ENCODE measurements at places on chromosomes 13 and 19.
A peak's percentile ranks its signal among the peaks of the same experiment; 100 is the strongest.

- no peak for DNase-seq
These were observed 22.1 kb downstream of the COLGALT1 start for GRCh38 chr19:17577457-17578097.

DNA sequence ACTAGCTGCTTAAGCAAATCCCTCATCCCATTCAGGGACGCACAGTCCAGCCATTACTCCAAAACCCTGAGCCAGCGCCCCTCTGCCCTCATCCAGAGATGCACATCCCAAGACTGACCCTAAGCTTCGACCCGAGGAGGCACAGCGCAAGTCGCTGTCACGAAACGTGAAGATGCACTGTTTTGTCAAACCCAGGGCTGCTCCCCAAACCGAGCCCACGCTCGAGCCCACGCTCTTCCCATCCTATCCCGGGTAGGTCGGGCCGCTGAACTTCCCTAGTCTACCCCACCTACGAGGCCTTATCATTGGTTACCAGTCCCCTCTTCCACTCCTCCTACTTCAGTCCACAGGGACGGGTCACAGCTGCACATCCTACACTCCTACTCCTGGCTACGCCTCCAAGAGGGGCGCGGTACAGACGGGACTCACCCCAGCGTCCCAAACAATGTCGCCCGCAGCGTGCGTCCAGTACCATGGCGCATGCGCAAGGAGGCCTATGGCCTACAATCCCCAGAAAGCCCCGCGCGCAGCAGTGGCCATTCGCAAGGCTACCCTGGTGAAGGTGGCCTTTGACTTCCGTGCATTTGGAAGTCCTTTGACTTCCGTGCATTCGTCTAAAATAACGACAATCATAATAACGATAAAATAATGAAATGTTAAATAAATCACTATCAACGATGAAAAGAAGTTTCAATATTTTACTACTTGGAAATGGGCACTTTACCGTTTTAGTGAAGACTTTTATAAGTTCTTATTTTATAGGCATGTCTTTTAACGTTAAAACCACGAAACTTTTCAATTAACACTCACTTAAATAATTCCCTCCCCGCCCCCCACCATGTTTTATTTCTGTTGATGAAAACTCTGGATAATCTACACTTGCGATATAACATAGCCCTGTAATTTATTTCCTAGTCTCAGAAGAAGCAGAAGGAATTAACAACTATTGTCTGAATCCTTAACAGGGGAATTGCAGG is at the start of gene ZNF285:
Gene ZNF285, minus strand, starts transcription at position 470 of the 977 bp plus-strand sequence. CDS start 4,395 bp downstream, outside the sequence.
- peak; percentile 95 for DNase-seq

DNA sequence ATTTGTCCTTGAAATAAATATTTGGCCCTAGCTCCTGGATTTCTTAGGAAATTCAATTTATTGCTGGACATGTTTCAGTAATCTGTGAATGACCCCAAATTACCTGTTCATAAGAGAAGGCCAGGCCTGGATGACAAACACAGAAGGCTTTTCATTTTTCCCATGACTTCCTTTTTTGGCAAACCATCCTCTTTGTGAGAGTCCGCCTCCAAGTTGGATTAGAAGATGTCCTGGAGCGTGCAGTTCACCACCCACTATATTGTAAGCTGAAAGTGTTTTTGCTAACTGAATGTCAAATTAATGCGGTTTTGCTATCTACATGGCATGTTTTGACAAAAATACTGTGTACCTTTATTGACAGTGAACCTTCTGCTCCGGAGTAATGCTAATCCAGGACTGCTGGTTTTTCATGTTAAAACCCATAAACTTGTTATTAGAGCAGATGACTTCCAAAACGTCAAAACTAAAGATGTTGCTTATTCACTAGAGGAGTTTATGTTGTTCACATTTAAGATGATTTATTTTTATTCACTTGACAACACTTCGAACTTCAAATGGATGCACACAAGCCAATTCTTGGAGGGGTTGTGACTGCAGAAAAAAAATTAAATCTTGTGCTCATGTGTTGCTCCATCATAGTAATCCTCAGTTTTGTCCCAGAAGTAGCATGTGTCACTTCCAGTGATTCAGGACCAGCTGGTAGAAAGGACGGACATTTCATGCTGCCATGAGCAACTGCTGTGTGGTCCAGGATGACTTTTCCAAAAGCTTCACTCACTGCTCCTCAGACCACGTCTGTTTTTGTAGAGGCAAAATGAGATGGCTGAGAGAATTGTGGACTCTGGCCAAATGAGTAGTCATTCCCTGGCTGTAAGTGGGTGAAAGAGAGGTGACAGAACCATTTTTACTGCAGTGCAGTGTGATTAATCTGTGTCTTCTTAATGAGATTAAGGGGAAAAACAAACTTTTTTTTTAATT is 71.0 kb downstream of the ITGBL1 start:
- no peak for DNase-seq

GRCh38 chr19:4977299-4978174 is 8.6 kb downstream of the KDM4B start:
- DNase-seq: no peak

DNA sequence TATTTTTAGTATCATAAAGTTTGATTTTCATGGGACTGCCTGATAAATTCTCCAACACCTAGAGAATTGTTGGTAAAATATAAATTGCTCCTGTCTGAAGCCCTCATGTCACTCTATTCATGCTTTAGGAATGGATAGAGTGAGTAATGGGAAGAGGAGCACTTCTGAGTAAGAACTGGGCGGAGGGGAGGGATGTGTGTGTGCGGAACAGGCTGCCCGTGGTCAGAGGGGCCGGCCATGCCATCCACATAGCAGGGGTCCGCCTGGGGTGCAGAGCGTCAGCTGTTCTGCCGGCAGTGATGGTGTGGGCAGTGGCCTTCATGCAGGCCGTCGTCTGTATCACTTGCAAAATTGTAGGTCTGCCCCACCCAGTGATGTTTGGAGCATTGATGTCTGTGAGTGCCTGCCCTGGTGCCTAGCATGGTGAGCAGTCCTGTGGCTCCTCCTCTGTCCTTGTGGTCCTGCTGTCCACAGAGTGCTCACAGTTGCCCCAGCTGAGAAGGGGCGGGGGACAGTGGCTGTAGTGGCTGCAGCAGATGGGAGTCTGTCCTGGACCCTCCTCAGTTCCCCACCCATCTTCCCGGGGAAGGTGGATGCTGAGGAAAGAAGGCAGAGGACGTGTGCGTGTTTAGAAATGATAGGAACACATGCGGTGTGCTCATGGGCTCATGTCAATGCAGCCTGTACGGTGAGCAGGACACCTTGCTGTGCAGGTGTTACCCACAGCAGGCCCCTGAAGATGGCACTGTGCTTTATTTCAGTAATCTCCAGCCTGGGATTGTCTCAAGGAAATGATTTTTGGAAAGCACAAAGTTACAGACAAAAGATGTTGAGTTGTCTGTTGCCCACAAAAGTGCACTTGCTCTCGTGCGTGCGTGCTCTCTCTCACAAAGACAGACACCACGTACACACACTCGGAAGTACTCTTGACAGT is 49.4 kb upstream of the TEX29 start:
- DNase-seq: no peak

GRCh38 chr19:9885077-9885552 is 50.0 kb downstream of the PIN1 start:
- DNase-seq: peak; percentile 83

- no peak for DNase-seq
These were observed 3.5 kb upstream of the OBI1 start for GRCh38 chr13:78662467-78662866.

DNA sequence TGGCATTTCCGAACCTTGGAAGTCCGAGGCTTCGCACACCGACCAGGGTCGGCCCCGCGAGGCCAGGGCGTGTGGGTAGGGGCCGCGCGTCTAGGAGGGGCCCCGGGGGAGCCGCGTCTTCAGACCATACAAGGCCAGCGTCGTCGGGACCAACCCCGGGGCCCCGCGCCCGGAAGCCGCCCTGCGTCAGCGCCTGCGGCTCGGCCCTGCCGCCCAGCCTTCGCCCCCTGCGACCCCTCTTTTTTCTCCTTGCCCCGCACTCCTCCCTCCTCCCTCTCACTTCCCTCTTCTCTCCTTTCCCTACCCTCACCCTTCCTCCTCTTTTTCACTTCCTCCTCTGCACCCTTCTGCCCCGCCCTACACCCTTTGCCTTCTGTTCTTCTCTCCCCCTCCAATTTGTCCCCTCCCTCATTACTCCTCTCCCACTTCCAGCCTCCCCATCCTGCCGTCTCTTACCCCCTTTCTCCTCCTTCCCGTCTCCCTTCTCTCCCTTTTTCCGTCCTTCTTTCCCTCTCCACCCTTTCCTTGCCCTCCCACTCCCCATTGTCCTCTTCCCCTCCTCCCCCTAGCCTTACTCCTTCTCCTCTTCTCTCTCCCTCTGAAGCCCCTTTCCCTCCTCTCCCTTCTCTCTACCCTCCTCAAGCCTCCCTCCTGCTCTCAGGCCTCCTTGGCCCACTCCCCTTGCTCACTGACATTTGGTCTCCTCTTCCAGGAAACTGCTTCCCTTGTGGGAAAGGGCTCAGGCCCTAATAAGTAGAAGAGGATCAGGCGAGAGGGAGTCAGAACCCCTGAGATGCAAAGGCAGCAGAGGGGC is 2.2 kb upstream of the PLEKHG2 start:
- DNase-seq: no peak

- DNase-seq: no peak
These were observed 26.3 kb upstream of the KL start for GRCh38 chr13:32989942-32990341.

DNA sequence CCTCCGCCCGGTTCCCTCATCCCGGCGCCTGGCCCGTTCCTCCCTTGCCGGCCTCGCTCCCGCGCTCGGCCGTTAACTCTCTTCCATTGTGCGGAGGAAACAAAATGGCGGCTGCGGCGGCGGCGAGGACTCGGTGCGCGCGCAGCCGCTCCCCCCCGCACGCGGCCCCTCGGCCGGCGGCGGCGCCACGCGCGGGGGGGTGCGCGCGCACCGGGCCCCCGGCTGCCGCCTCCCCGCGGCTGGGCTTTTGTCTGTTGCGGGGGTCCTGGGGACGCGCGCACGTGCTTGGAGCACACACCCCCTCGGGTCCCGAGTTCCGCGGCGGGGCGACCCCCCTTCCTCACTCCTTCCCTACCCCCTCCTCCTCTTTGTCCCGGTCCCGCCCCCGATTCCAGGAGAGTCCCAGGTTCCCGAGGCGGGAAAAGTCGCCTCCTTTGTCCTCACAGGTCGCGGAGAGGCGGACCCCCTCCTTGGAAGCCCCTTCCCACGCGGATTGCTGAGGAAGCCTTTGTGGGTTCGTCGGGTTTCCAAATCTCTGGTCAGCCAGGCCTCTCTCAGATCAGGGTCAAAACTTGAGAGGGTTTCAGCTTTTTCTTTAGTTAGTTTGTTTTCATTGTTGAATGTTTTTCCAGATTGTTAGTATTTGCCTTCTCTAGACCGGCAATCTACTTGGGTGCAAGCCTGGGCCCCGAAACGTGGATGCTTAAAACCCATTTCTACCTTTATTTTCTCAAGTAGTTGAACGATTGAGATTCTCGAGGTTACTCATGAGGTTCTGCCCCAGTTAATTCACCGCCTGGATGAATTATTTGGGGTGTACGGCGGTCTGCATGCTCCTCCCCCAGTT is 687 bp downstream of the ILF3 start:
- DNase-seq: peak; percentile 77

GRCh38 chr13:52847322-52847681 is 1.1 kb downstream of the PCDH8 start:
- no peak for DNase-seq

DNA sequence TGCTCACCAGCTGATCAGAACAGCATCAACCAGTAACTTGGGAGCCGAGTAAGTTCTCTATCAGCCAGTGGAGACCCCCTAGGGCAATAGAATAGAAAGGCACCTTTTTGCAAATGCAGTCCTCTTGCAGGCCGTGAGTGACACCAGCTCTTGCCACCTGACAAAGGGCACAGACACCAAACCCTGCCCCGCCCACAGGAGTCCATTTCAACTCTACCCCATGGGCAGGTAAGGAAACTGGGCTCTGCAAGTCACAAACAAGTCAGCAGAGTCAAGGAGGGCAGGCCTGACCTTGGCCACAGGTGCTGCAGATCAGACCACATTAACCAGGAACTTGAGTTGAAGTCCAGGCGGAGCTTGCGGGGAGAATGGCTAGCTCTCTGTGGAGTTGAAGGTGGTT is 77.4 kb upstream of the SPATA13 start:
- no peak for DNase-seq

DNA sequence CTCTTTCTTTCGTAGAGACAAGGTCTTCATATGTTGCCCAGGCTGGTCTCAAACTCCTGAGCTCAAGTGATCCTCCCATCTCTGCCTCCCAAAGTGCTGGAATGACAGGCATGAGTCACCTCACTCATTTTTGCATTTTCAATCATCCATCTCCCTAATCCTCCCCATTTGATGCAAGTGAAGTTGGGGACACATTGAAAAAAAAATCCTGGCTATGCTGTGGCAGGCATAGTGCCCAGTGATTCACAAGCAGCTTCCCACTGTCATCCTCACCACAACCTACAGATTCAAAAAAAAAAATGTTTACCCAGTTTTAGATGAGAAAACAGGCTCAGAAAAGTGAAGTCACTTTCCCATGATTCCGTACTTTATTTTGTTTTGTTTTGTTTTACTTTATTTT is 44.7 kb upstream of the USP29 start:
- DNase-seq: no peak
